ENCODE measurements at places on chromosomes 2 and 18. TPM values are rescaled to one million over a fixed set of nuclear protein-coding genes. Genes with fewer than 3 reads are reported as not detected.
A peak's percentile ranks its signal among the peaks of the same experiment; 100 is the strongest.

CD8B2 gene
- not detected for polyA plus RNA-seq

LOXL3 gene
- polyA plus RNA-seq, result 1.3 TPM

LONRF2 gene
- not detected for polyA plus RNA-seq

ALKAL2 gene
- polyA plus RNA-seq, result not detected

KCMF1 gene
- 49.3 TPM for polyA plus RNA-seq

DNA sequence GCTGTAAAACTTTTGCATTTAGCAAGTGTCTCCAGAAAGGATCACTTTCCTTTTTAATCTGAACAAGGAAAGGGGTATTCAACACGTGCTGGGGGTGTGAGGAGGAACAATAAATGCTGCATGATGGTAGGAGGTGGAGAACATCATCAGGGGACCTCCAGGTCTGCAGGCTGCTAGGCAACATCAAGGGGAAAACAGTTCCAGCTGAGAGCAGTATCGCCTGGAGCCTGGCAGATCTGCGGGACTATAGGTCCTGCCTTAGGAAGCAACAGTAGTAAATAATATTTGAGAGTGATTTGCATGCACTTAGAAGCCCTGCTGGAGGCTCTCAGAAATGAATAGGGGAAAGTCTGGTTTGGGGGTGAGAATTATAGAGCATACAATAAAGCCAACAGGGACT, 175.6 kb downstream of the SUCLG1 start:
- no peak overlapping the region for H3K4me3 ChIP-seq
- no peak overlapping the region for H3K27ac ChIP-seq
- no peaks in the 10 kb centered on the region for H3K36me3 ChIP-seq
- no peaks in the 10 kb centered on the region for H3K27me3 ChIP-seq
- no peaks in the 10 kb centered on the region for H3K4me1 ChIP-seq

GRCh38 chr2:108614043-108614545, 79.8 kb downstream of the LIMS1 start:
- no peaks in the 10 kb centered on the region for H3K27me3 ChIP-seq
- peaks cover 42% of the 10 kb centered on the region for H3K4me1 ChIP-seq
- no peak overlapping the region for H3K27ac ChIP-seq
- no peak for DNase-seq
- no peaks in the 10 kb centered on the region for H3K36me3 ChIP-seq
- no peak overlapping the region for H3K4me3 ChIP-seq

DNA sequence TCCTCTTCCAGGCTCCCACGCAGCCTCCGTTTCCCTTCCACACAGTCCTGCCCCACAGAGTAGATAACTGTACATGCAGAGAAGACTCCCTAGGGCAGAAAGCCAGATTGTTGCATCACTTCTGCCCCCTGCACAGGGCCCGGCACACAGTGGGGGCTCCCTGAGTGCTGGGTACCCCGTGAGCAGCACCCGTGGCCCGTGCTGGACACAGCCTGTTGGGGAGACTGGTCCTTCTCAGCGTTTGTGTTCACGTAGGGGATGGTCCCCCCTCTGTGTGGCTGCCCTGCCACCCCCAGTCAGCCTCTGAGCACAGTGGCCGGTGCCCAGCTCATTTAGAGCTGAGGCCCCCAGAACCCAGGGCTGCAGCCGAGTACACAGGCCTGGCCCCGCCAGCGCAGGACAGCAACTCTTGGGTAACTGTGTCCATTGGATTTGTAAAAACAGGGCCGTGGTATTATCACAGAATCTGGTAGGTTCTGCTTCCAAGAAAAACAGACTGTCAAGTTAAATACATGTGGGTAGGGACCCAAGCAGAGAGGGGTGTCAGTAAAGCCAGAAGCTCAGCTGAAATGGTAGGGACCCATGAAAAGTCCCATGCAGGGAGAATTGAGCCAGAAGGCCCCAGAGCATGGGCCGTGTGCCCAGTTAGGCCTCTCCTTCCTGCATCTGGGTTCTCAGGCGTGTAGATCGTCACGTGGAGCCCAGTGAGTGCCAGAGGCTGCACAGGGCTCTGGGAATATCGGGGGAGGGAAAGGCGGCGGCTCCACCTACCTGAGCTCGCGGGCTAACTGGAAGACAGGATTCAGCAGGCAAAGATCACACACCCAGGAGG, 257.3 kb downstream of the ATAD2B start:
- H3K27ac ChIP-seq, result no peak overlapping the region
- H3K4me3 ChIP-seq, result no peak overlapping the region
- H3K4me1 ChIP-seq, result no peaks in the 10 kb centered on the region
- DNase-seq, result no peak

GRCh38 chr2:49459314-49459993, 305.1 kb upstream of the FSHR start:
- H3K27me3 ChIP-seq, result no peaks in the 10 kb centered on the region
- no peak overlapping the region for H3K4me3 ChIP-seq
- H3K4me1 ChIP-seq, result no peaks in the 10 kb centered on the region

- no peaks in the 10 kb centered on the region for H3K27me3 ChIP-seq
- H3K36me3 ChIP-seq, result no peaks in the 10 kb centered on the region
- no peak overlapping the region for H3K27ac ChIP-seq
- H3K4me3 ChIP-seq, result no peak overlapping the region
- H3K4me1 ChIP-seq, result no peaks in the 10 kb centered on the region
Observed at GRCh38 chr2:39981883-39982311, 202.8 kb upstream of the THUMPD2 start.

GRCh38 chr18:48548921-48549320, 10.1 kb downstream of the CTIF start:
- H3K4me3 ChIP-seq, result no peak overlapping the region
- no peaks in the 10 kb centered on the region for H3K27me3 ChIP-seq
- H3K36me3 ChIP-seq, result no peaks in the 10 kb centered on the region
- H3K4me1 ChIP-seq, result peaks cover 22% of the 10 kb centered on the region
- no peak overlapping the region for H3K27ac ChIP-seq

DNA sequence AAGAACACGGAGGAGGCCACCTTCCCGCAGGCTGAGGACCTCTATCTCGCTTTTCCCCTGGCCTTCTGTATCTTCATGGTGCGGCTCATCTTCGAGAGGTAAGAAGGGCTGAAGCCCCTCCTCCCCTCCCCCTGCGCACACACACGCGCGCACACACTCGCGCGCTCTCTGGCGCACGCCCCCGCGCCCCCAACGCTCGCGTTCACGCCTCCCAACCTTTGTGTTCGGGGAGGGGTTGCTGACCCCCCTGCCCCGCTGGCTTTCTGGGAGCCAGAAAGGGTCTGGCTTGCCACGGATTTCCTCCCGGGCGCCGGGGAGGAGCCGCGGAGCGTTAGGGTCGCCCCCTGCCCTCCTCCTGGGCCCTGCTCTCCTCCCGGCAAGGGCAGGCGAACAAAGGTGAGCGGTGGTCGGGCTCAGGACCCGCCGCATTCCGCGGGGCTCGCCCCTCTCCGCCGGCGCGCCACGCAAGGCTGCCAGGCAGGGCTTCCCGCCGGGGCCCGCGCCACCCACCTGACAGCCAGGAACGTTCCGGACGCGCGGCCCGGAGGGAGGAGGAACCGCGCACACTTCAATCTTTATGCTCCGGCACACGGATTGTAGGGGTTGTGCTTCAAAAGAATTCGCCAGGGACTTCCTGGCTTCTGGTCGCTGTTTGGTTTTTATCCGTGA, 583 bp downstream of the CERS6 start:
- peak overlapping the region; percentile 38 for H3K27ac ChIP-seq
- peaks cover 10% of the 10 kb centered on the region for H3K4me1 ChIP-seq
- no peaks in the 10 kb centered on the region for H3K27me3 ChIP-seq
- H3K4me3 ChIP-seq, result peak overlapping the region; percentile 79

All from endothelial cell of umbilical vein (primary cell).